ENCODE measurements at places on chromosomes 6 and 20. TPM values are rescaled to one million over a fixed set of nuclear protein-coding genes. Genes with fewer than 3 reads are reported as not detected.

DNA sequence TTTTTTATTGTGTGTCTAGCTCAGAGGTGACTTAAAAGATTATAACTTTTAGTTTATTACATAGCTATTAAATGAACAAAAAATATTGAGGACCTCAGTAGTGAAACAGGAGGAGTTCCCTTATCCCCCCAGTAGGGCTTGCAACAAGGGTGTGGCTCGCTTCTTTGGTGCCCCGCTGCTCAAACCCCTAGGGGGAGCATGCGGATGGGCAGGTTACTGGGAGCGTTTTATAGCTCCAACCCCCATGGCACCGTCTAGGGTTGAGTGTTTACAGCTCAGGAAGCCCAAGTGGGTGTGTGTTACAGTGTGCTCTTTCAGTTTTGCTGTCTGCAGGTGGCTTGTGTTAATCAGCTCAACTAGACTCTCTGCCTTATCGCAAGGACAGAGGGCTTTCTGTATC is 1513.7 kb downstream of the GRIK2 start:
- no peak for DNase-seq

DNA sequence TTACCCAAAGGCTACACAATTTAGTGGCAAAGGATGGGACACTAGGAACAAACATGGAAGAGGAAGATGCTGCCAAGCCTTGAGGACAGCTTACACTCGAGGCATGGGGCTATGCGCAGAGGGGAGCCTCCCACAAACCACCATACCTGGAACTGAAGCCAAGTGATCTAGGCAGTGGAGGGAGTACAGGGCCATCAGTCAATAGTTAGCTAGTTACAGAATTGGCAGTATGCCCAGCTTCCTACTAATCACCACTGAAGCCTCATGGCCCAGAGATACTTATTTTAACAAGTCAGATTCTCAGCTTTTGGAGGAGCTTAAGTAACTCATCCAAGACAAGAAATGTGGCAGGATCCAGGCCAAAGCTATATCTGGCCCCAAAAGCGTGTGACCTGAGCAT is 226.6 kb upstream of the MOCS1 start:
- DNase-seq: no peak

GRCh38 chr6:71651636-71652035 is 234.7 kb upstream of the RIMS1 start:
- no peak for DNase-seq

DNA sequence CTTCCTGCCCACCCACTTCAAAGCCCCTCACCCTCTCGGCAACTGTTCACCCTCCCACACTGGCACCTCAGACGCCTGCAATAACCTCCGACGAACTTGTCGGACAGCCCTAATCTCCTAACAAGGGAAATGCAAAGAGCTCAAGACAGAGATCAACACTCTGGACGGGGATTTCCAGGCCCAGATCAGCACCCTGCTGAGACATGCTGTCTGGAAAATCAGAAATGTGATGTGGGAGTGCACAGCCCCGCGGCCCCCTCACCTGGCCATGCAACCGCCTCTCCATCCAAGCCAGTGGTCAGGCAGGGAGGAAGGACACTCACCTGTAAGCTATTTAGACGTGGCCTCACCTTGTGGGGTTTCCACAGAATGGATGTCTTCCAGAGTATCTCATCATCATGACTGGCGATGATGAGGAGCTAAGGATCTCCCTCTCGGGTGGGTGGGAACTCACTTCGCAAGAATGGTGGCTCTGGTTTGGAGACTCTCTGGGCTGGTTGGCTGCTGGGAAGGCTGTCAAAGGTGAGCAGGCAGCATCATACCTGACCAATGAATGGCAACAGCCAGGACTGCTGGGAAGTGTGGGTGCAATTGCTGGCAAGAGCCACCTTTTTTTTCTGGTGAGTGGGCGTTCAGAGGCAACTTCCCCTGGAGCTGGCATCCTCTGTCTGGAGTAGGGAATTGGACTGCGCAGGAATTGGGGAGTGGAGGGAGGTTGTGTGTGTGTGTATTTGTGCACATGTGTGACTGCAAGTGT is 28.1 kb upstream of the ADTRP start:
- DNase-seq: no peak

- DNase-seq: peak; percentile 36
Observed at GRCh38 chr6:142746524-142746923, 198.5 kb downstream of the HIVEP2 start.

Gene GHRH
- not detected for total RNA-seq

Measured in Daoy (cell line).